Erythroblast (primary cell): ENCODE measurements at places on chromosomes 5 and 9.

- no peak for DNase-seq
Measured at GRCh38 chr9:121840838-121841760, 189.7 kb downstream of the DAB2IP start.

- peak; percentile 58 for DNase-seq
Measured at GRCh38 chr9:15513335-15513734, 2.6 kb upstream of the PSIP1 start.

DNA sequence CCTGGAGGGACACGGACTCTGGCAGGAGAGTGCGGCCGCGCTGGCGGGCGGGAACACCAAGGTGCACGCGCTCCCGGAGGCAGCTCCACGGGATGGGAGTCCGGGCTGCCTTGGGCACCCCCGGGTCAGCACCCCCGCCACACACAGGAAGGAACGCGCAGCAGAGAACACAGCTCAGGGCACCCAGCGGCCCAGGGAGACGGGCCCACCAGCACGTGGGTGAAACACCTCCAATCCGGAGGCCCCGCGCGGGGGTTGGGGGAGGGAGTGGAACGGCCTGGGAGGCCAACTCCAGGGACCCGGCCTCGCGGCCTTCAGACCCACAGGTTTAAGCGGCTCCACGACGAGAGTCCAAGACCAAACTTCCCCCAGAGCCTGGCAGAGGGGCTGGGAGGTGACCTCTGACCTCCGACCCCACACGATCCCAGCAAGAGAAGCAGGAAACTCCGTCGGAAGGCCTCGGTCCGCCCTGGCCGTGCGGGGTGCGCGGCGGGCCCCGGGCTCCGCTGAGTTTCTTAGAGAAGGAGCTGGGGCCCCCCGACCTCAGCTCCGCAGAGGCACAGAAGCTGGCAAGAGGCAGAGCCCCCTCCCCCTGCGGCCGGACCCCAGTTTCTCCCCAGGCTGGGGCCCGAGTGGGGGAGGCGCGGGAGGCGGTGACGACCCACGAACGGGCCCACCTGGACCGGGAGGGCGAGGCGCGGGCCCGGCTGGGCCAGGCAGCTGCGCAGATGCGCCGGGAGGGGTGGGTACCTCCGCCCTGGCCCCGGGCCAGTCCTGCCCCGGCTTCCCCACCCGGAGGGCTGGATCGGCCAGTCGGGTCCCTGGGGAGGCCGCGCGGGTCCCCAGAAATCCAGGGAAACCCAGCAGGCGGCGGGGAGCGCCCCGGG is 851 bp downstream of the NACC2 start:
- peak; percentile 59 for DNase-seq

- no peak for DNase-seq
Measured at GRCh38 chr5:157920828-157921170, 61.9 kb upstream of the CLINT1 start.

DNA sequence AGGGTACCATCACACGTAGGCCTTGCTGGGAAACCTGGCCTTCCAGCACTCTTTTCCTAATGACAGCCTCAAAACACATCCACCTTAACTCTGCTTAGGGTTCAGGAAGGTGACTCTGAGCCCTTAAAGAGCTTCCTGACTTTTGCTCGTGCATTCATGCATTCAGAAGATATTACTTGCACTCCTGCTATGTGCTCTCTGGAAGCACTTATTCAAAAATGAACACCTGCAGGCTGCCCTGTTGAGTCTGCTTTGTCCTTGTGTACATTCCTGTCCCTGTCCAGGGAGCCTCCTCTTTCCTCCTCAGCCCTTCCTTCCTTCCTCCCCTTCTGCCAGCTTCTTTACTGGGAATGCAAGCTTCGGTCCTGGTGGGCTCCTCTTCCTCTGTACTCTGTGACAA is 61.5 kb downstream of the SPRY4 start:
- DNase-seq = no peak

DNA sequence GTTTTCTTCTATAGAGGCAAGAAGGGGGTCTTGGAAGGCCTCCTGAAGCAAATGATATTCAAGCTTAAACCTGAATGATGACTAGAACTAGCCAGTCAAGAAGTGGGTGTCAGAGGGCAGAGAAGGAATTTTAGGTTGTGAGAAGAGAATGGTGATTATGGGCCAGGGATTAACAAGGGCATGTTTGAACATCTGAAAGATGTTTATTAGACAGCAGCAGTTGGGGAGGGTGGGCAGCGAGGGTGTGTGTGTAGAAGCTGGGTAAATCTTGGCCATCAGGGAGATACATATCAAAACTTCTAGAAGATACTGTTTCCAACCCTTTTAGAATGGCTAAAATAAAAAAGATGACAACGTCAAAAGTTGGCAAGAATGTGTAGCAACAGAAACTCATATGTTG is 54.5 kb downstream of the MAN2A1 start:
- DNase-seq = no peak

- no peak for DNase-seq
Measured at GRCh38 chr5:103743421-103743820, 180.8 kb upstream of the NUDT12 start.

GRCh38 chr5:126829098-126829497 is 52.2 kb downstream of the LMNB1 start:
- no peak for DNase-seq

- DNase-seq = no peak
Measured at GRCh38 chr5:149654231-149654630, 72.9 kb downstream of the ARHGEF37 start.

DNA sequence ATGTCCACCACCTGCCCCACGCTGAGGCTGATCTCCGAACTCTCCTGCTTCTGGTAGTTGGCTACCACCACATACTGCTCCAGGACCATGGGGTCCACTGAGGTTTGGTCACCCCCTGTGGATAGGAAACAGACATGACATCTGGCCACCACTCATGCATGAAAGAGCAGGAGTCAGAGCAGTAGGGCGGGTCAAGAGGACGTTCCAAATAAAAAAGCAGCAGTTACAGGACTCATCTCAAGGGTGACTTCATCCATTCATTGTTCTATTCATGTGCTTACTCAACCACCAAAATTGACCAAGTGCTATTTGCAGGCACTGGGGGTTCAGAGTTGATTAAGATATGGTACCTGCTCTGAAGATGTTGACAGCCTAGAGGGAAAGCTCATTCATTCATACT is 79.2 kb upstream of the UBTD2 start:
- no peak for DNase-seq

DNA sequence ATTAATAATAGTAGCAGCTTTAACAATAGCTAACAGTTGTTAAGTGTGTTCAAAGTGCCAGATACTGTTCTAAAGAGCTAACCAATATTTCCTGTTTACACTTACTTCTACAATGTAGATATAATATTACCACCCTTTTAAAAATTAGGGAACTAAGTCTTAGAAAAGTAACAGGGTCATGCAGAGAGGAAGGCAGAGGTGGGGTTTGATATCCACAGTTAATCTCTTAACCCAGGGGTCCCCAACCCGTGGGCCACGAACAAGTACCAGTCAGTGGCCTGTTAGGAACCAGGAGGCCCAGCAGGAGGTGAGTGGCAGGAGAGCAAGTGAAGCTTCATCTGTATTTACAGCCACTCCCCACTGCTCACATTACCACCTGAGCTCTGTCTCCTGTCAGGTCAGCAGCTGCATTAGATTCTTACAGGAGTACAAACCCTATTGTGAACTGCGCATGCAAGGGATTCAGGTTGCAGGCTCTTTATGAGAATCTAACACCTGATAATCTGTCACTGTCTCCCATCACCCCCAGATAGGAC is 89.1 kb downstream of the ACTL7B start:
- no peak for DNase-seq

DNA sequence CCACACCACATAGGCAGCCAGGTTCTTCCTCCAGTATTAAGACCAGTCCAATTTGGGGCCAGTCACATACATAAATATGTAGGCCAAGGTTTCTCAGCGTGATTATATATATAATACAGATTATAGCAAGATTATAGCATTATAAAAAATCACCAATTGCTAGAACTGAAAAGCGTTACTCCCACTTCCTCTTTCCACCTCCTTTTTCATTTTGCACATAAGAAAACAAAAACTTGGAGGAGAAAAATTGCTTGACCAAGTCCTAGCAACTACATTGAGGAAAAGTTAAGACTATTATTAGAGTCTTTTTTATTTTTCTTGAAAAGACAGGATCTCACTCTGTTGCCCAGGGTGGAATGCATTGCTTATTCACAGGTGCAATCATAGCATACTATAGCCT is 262.7 kb upstream of the KCNN2 start:
- no peak for DNase-seq
